ENCODE measurements at places on chromosomes 3 and 15. TPM values are rescaled to one million over a fixed set of nuclear protein-coding genes. Genes with fewer than 3 reads are reported as not detected.

The UCN2 gene
- 0.32 TPM for total RNA-seq

DNA sequence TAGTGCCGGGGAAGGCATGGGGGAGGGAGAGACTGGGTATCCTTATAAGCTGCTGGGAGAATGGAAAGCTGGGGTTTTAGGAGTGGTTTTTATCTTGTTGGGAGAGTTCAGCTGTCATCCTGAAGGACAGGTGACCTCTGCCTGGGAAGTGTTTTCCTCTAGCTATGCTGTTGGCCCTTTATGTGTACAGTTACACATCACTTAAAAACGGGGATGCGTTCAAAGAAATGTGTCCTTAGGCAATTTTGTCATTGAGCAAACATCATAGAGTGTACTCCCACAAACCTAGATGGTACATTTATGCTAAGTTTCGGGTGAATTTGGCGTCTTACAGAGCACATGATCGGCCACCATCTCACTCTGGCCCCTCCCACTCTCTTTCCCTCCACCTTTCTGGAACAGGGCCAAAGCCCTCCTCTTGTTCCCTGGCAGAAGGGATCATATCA, 164.3 kb upstream of the NUDT16 start:
- no peaks in the 10 kb centered on the region for H3K36me3 ChIP-seq
- H3K27me3 ChIP-seq = no peaks in the 10 kb centered on the region
- no peaks in the 10 kb centered on the region for H3K4me1 ChIP-seq
- no peak overlapping the region for H3K4me3 ChIP-seq

The HACD2 gene
- 5.6 TPM for total RNA-seq

The IGSF10 gene
- total RNA-seq = 0.52 TPM

- H3K4me3 ChIP-seq = no peak overlapping the region
- H3K27ac ChIP-seq = no peak overlapping the region
- no peaks in the 10 kb centered on the region for H3K4me1 ChIP-seq
- peaks cover 8% of the 10 kb centered on the region for H3K36me3 ChIP-seq
- peak; percentile 40 for DNase-seq
Measured at GRCh38 chr3:58117561-58118181, 93.1 kb downstream of the DNASE1L3 start.

DNA sequence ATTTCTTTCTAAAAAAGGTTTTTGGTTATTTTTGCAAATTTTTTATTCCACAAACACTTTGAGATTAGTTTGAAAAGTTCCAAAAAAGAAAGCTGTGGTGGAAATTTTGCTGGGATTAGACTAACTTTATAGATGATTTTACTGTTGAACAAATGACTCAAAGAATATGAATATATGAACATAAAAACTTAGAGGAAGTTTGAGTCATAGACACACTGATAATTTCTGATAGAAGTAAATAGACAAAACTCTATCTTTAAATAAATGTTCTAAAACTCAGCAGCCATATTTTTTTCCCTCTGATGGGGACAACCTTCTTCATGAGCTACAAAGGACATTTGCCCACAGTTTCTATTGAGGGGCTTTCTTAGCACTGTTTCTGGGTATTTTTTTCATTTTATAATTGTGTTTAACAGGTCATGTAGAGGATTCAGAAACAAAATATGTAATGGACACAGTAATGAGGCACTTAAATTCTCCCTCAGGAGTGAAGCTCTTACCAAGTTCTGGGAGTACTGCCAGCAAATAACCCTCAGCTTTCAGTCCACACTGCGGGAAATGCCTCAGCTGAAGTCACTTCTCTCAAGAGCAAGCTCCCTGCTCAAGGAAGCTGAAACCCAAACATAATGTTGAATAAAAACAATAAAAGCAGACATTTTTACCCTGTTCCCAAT, 157.6 kb downstream of the NFKBIZ start:
- H3K27ac ChIP-seq = no peak overlapping the region
- H3K36me3 ChIP-seq = no peaks in the 10 kb centered on the region
- no peaks in the 10 kb centered on the region for H3K4me1 ChIP-seq
- no peak overlapping the region for H3K4me3 ChIP-seq
- no peaks in the 10 kb centered on the region for H3K27me3 ChIP-seq
- no peak for DNase-seq

DNA sequence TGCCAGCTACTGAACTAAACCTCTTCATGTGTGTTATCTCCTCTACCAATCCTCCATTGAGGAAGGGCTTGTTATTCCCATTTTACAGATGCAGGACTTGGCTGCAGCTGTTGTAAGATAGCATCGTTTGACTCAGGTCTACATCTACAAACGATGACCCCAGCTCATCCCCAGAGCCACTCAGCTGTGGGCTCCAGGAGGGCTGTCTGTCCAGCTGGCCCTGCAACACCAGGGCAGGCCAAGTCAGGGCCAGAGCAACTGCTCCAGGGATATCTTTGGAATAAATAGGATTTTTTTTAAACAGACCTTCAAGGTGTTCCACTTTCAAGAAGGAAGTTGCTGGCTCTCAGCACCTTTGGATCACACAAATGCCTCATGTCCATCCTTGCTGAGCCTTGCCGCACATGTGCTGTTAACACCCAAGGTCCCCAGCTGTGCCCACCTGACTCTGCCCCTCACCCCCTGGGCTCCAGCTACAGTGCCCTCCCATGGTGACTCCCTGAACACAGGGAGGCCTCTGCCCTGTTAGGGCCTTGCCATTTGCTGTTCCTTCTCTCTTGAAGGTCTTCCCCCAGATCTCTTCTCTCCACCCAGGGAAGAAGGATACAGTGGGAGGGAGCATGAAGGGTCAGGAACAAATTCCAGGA, 31.0 kb downstream of the ALDH1L1 start:
- H3K36me3 ChIP-seq = peaks cover 85% of the 10 kb centered on the region
- DNase-seq = no peak

The CLDN18 gene
- not detected for total RNA-seq

The GNB4 gene
- 2.9 TPM for total RNA-seq

DNA sequence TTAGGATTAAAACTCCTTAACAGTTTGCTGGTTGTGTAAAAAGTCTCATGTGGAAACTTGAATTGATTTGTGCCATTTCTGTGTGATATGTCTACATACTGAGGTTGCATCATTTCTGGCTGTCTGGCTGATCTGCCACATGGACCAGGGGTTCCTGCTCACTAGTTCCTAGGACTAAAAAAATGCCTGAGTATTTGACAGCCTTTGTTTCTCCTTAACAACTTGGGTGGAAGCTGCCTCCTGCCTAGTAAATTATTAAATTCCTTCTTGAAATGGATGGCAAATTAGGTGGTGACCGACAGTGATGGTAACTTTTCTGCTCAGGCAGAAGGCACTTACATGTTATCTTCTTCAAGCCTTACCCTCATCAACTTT, 226.9 kb upstream of the MRPL3 start:
- H3K36me3 ChIP-seq = no peaks in the 10 kb centered on the region
- no peaks in the 10 kb centered on the region for H3K27me3 ChIP-seq
- DNase-seq = no peak
- H3K4me3 ChIP-seq = no peak overlapping the region
- H3K4me1 ChIP-seq = no peaks in the 10 kb centered on the region
- H3K27ac ChIP-seq = no peak overlapping the region

GRCh38 chr3:108416111-108416869, 94.1 kb downstream of the MYH15 start:
- no peak overlapping the region for H3K4me3 ChIP-seq
- H3K27ac ChIP-seq = no peak overlapping the region
- no peaks in the 10 kb centered on the region for H3K36me3 ChIP-seq
- no peaks in the 10 kb centered on the region for H3K4me1 ChIP-seq
- DNase-seq = no peak

- H3K27ac ChIP-seq = no peak overlapping the region
- no peak for DNase-seq
- no peaks in the 10 kb centered on the region for H3K27me3 ChIP-seq
- no peaks in the 10 kb centered on the region for H3K4me1 ChIP-seq
- H3K4me3 ChIP-seq = no peak overlapping the region
- H3K36me3 ChIP-seq = no peaks in the 10 kb centered on the region
Measured at GRCh38 chr3:153958635-153959595, 162.3 kb upstream of the ARHGEF26 start.

- H3K27me3 ChIP-seq = no peaks in the 10 kb centered on the region
- H3K4me3 ChIP-seq = no peak overlapping the region
- DNase-seq = no peak
- H3K36me3 ChIP-seq = no peaks in the 10 kb centered on the region
- peaks cover 25% of the 10 kb centered on the region for H3K4me1 ChIP-seq
- H3K27ac ChIP-seq = peak overlapping the region; percentile 67
Measured at GRCh38 chr3:71211083-71211482, 372.4 kb downstream of the FOXP1 start.

GRCh38 chr15:43330780-43331087, 361 bp upstream of the LCMT2 start:
- H3K36me3 ChIP-seq = peaks cover 2% of the 10 kb centered on the region
- H3K4me3 ChIP-seq = peak overlapping the region; percentile 89
- peak overlapping the region; percentile 97 for H3K27ac ChIP-seq
- no peaks in the 10 kb centered on the region for H3K27me3 ChIP-seq

GRCh38 chr3:100603469-100603868, 5.9 kb upstream of the ADGRG7 start:
- H3K36me3 ChIP-seq = no peaks in the 10 kb centered on the region
- no peaks in the 10 kb centered on the region for H3K4me1 ChIP-seq
- DNase-seq = no peak
- no peaks in the 10 kb centered on the region for H3K27me3 ChIP-seq

The GOLGA6L4 gene
- total RNA-seq = 1.2 TPM
